ENCODE measurements at places on chromosomes 12 and 14.

DNA sequence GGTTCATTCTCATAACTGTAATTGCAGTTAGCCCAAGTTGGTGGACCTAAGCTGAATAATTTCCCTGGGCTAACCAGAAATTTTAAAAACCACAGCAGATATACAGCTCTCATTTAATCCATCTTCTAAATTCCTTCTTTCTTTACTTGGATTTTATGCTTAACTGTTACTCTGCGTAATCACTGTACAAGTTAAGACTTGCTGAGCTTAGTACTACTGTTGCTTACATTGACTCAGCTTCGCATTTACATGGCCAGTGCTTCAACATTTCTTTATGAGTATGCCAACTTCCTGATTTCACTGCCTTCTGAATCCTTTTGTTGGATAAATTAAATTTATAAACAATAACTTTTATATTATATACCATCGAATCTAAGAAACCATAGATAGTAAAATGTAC lies 147.4 kb downstream of the SLC38A4 start:
- DNase-seq = no peak

DNA sequence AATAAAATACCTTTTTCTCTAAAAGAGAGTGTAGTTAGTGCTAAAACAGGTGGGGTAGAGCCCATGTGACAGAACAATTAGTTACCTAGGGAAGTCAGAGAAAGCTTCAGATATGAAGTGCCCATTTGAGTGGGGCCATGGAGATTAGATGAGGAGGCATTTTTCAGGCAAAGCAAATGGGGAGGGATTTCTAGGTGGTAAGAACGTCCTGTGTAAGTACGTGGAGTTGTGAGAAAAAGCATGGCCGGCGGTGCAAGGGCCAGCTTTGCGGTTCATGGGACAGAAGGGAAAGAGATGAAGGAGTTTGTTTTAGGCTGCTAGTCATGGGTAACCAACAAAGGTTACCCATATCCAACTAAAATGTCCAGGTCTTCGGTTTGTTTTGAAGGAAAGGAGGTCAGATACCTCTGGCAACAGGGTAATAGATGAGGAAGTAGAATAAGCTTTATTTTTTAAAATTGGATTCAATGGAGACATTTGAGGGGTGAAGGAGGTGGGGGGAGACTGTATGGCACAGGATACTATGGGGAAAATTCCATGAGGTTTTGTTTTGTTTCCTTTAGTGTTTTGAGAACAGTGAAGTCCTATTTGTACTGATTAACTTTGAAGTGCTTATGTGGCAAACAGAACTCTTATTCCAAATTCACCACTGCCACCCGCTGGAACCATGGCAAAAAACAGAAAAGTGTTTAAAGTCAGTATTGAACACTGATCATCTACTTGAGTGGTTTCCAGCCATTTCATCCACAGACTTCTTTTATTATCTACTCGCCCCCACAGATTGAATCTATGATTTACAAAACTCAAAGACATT lies 10.0 kb upstream of the SNRPF start:
- no peak for DNase-seq

- no peak for DNase-seq
Measured at GRCh38 chr12:52950553-52950952, 1.6 kb downstream of the KRT18 start.

DNA sequence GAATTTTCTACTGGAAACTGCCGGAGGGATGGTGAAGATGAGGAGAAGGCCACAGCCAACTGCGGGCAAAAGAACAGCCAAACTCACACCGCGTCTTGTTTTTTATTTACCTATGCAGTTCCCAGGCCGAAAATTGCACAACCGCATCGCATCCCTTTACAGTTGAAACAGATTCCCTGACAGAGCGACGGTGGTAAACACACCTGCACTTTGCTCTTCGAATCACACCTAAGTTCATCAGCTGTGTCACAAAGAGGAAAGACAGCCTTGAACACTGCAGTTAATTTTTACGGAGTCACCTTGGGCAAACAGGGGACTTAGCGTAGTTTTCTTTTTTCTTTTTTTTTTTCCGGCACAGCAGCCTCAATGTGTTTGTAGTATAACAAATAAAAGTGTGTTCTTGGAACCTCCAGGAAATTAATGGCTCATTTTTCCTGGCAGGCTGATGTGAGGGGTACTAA lies 272.0 kb upstream of the DIO3 start:
- DNase-seq = no peak

DNA sequence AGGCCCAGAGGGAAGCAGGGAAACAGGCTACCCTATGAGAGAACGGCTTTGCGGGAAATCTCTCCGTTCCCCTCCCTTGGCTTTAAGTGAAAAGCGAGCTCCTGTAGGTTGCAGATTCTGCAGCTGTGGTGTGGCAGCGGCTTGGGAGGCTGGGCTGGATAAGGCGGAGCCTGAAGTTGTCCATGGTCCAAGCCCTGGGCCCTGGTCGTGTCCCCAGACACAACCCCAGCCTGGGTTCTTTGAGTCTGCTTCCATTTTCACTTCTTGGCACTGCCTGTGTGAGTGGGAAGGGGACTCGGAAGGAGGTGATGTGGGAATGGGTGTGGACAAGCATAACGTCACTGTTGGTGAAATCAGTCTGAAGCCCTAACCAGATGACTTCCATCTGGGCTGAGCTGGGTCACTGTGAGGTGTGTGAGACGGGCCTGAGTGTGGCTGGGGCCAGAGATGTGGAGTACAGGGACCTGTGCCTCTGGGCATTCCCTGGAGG lies 43.0 kb upstream of the CTDSP2 start:
- no peak for DNase-seq

GRCh38 chr14:104253223-104253822 lies 114.9 kb downstream of the KIF26A start:
- DNase-seq = no peak

DNA sequence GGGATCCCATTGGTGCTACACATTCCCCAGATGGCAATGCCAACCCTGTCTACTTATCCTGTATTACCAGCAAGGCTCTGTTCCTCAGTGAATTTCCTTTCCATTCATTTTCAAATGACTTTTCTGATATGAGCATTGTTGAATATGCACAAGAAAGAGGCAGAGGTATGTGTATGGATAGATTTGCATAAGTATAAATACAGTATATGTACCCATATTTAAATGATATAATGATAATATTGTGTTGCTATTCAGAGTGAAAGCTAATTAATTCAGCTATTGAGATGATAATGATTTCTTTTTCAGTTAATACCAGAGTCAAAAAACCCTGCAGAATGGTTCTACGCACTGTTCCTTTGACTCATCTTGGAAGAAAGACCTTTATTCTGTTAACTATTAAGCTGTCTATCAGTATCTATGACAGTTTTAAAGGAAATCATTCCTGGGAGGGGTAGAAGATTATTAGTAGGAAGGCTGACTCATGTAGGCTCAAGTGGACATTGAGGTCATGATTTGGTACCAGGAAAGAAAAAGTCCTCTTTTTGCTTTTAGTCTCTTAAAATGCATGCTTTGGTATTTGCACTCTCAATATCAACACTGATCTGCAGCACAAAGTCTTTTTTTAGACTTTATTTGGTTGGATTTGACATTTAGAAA lies 44.9 kb upstream of the GAS2L3 start:
- DNase-seq = no peak

- DNase-seq = no peak
Measured at GRCh38 chr14:32512813-32513212, 183.7 kb downstream of the AKAP6 start.

DNA sequence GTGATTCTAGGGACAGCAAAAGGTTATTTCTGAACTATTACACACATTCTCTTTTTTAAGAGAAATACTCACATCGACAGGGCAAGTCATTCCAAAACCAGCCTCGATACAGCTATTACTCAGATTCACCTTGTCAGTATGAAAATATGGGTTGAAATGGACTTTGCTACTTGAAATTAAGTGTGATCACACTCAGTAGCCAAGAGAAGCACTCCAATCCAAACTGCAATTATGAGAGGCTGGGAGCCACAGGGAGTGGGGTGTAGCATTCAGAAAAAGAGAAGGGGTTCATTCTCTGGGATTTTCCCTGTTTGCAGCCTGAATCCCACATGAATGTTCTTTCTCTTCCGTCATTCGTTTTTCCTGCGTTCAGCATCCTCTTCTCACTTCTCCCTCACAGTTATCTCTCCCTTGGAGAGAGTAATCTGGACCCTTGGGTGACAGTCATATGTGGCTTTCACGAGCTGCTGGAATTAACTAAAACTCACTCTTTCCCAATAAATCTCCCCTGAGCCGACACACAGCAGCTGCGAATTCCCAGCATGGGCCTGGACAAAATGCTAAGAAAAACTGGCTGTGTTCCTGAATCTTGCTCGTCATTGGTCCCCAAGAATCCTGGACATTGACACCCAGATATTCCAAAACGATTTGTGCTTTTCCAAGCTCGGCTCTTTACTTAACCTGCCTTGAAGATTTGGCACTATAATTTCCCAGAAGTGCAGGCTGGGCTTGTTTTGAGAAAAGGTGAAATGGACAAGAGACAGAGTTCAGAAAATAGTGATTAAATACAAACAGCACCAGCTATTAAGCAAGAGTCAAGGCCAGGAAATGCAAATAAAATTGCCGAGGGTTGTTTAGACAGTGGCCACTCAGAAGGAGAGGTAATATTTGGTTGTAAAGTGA lies 199.5 kb upstream of the PLEKHG7 start:
- DNase-seq = no peak

GRCh38 chr14:50785457-50786063 lies 45.4 kb downstream of the NIN start:
- no peak for DNase-seq

GRCh38 chr12:117980616-117981015 lies 11.8 kb upstream of the KSR2 start:
- DNase-seq = no peak

- no peak for DNase-seq
Measured at GRCh38 chr12:46438719-46439319, 66.2 kb upstream of the SLC38A2 start.

GRCh38 chr12:52310622-52311284 lies 10.4 kb downstream of the KRT83 start:
- DNase-seq = no peak

DNA sequence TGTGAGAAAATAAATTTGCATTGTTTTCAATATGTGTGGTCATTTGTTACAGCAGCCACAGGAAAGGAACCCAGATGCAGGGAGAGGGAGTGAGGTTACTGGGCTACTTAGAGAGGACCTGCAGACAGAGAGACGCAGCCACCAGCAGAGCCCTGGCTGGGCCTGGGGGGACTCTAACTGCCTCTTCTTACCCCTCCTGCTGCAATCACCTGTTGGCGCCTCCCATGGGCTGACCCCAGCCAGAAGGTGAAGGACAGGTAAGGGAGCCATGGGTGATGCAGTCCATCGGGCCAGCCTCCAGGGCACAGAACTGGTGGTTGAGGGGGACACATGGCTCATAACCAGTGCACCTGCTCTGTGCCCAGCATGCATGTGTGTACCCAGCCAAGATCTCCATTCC lies 15.8 kb upstream of the RBM19 start:
- no peak for DNase-seq

GRCh38 chr12:117452112-117452511 lies 90.7 kb upstream of the NOS1 start:
- DNase-seq = no peak

DNA sequence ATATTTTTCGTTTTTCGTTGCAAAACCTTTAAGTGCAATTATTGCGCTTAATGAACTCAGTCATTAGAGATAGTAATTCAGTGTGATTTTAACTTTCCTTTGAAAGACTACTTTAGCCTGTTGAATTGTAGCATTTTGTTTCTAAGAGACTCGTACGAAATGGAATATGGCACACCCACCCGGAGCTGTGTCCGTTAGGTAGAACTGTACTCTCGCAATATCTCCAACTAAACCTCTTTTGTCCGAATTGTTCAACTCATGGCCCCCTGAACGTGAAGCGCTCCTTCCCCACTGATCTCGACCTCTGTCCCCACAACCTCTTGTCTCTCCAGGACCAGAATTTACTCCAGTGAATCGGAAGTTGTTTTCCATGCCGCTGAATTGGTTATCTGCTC lies 800 bp downstream of the PCNX4 start:
- DNase-seq = no peak

GRCh38 chr12:41967668-41968500 lies 176.8 kb downstream of the GXYLT1 start:
- DNase-seq = no peak

- no peak for DNase-seq
Measured at GRCh38 chr12:24823808-24824515, 124.9 kb downstream of the BCAT1 start.

Measured in NCI-H1048 (cell line).